ENCODE measurements at places on chromosomes 2 and 18. TPM values are rescaled to one million over a fixed set of nuclear protein-coding genes. Genes with fewer than 3 reads are reported as not detected.

The LRRTM1 gene
- 10.6 TPM for total RNA-seq

The PKP4 gene
- total RNA-seq: 98.8 TPM

The FARP2 gene
- total RNA-seq: 23.1 TPM

The SRBD1 gene
- total RNA-seq: 30.5 TPM

The PRKRA gene
- 43.3 TPM for total RNA-seq

Data from temporal lobe (tissue), 4 donors.